ENCODE measurements at places on chromosomes 4 and X.

DNA sequence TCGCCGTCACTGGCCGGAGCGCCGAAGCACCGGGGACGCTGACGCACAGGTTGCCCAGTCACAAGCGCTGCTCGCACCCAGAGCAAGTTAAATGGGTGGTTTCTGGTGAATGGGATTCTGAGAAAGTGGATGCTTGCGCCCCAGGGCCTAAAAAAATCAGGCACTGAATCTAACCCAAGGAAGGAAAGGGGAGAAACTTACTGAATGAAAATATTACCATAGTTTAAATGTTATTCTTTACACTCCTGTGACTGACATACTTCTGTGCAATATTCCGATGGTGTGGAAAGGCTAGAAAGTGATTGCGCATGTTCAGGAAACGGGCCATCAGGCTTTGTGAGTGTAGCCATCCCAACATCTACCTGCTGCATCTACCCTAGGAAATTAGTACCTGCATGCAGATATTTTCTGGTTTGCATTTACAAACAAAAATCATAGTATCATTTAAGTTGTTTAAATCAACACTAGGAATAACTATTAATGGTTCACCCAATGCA, 838 bp upstream of the ABCG2 start:
- DNase-seq: peak; percentile 20

DNA sequence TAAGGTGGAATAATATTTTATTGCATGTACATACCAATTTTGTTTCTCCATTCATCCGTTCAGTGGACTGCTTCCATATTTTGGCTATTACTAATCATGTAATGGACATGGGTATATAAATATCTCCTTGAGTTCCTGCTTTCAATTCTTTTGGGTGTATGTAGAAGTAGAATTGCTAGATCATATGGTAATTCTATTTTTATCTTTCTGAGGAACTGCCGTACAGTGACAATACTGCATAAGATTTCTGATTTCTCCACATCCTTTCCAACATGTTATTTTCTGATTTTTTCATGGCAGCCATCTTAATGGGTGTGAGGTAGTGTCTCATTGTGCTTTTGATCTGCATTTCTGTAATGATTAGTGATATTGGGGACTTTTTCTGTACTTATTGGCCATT, 19.2 kb downstream of the ALPK1 start:
- DNase-seq: no peak

GRCh38 chrX:50430917-50431575, 39.6 kb downstream of the DGKK start:
- DNase-seq: no peak

- DNase-seq: no peak
These were observed 110.5 kb downstream of the KDR start for GRCh38 chr4:55014876-55015275.

DNA sequence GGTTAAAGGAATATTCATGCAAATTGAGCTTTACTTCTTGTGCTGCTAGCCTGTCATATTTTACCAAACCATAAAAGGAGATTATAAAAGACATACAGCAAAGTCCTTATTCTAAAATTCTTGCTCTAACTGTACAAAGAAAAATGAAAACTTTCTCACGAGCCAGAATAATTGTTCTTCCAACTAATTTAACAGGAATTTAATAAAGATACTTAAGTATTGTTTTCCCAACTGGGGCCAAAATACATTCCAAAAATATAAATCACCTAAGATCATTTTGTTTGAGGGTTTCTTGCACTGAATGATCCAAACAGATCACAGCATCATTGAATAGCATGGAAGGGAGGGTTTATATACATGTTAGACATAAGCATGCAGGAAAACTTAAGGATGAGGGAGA, 127.1 kb upstream of the PCDH18 start:
- no peak for DNase-seq

- DNase-seq: no peak
These were observed 9.1 kb downstream of the IL13RA1 start for GRCh38 chrX:118736394-118737010.

DNA sequence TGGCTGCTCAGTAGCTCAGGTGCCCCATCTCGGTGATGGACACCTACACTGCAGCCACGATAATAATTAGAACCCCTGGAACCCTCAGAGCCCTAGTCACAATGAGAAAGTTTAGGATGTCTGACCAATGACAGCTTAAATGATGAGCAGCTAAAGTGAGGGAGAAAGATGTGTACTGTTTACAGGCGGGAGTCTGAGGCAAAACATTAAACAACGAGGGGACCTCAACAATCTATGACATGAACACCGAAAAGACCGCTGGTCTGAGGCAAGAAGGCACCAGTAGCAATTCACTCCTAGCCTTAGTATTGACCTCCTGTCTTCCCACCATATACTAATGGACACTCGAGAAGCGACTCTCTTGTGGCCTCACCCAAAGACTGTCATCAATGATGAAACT, 369.5 kb upstream of the SMIM31 start:
- DNase-seq: no peak

- DNase-seq: no peak
These were observed 20.6 kb downstream of the GABRQ start for GRCh38 chrX:152658302-152658701.

GRCh38 chr4:141216002-141216761, 4.5 kb upstream of the ZNF330 start:
- DNase-seq: no peak

DNA sequence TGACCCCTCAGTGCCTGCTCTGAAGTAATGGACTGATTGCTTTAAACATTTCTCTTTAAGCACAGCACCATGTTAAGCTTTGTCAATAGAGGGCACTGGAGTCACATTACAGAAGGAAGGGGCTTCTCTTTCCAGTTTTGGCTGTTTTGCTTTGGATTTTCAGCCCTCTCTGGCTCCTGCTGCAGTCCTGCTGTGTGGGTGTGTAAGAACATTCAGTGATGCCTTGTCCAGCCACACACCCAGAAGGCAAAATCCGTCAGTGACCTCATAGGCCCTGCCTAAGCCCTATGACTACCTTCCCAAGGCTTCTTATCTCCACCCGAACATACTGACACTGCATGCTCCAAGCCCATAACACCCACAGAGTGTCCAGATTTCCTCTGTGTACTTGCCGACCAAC, 215.3 kb upstream of the CTSO start:
- peak; percentile 23 for DNase-seq

DNA sequence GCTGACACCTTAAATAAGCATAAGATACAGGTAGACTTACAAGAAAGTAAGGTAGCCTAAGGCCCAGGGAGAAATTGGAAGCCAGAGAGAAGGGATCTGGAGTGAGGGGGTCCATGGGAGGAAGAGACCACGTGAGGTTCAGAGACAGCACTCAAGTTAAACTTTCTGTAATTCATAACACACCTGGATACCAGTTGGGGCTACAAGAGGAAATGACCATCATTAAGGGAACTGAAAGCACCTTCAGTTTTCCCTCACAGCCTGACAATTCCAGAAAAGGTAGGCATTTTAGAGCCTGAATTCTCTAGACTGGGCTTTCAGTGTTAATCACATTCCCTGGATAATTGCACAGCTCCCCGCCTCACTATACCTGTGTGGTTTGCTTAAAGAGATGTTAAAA, 355.5 kb downstream of the FBXW7 start:
- no peak for DNase-seq

DNA sequence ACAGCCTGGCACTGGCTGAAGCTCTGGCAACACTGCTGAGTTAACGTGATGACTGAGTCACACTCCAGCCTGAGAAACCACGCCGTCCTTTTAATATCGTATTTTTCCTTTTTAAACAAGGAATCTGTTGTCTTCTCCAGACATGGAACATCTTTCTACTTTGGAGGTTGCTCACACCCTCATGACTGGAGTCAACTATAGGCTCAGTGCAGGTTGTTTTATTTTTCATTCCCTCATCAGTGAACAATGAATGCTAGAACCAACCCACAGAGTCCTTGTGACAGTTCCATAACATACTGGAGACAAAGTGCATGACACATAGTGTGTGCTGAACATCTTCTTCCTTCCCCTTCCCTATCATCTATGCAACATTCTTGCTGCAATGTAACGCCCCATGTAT, 76.8 kb upstream of the CPEB2 start:
- DNase-seq: no peak

GRCh38 chr4:1404573-1405253, 1.5 kb downstream of the NKX1-1 start:
- DNase-seq: no peak

- no peak for DNase-seq
These were observed 22.8 kb upstream of the FGF2 start for GRCh38 chr4:122803788-122804208.

- DNase-seq: no peak
These were observed 35.2 kb downstream of the ARHGEF6 start for GRCh38 chrX:136745215-136746173.

DNA sequence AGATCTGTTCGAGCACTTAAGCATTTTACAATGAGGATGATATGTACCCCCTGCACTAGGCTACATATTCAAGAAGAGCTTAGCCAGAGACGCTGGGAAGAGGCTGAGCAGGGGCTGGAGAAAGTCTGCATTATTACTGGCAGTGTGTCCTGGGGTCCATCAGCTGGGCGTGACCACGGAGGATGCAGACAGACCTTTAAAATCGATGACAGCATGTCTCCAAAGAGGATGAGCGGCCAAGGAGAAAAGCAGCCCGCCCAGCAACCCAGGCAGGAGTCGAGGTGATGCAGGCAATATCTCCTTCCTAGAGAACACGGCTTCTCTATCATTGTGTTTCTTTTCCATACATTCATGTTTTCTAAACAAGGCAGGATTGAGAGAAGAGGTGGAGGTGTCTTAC, 300.7 kb downstream of the USP46 start:
- DNase-seq: no peak

DNA sequence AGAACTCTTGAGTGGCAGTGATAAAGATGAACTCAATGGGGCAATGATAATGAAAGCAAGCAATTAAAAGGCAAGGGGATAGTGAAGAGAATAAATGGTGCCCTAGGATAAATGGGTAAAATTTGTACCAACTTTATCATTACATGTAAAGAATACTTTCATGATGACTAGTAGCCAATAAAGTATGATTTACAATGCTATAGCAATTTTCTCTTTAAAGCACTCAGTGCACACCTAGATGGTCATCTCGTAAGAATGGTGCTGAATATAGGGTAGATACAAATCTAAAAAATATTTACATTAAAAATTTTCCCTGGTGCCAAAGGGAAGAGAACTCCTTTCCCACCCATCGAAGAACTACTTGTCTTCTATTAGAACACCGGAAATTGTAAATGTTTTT, 651.4 kb downstream of the STPG2 start:
- no peak for DNase-seq

DNA sequence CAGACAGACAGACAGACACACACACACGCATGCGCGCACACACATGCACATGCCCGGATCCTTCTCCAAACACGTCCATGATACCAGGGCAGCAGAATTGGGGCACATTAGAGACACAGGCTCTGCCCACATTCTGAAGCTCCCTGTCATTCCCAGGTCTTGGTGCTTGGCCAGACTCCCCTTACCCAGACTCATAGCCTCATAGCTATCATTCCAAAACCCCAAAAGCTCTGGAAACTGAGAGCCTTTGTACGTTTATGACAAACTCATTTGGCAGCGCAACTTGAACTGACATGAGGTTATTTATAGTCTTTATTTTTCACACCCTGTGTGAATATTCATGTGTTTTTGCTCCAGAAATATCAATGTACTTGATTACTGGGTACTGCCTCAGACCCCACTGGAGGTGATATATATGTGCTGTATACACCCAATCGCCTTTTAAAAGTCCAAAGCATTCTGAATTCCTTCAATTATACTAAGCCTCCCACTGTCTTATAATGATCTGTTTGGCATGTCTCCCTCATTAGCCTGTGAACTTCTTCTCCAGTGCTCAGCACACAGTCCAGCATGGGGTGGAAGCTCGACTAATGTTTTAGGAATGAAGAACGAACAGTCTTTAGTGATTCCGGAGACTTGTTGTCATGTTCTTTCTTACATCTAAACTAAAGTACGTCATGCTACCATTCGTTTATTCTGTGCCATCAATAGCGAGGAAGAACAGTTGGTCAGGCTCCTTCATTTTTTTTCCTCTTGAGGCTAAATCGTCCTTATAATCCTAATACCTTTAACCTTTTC, 45.0 kb downstream of the RTL9 start:
- DNase-seq: no peak

GRCh38 chr4:140993370-140993769, 139.9 kb downstream of the RNF150 start:
- no peak for DNase-seq

- DNase-seq: no peak
These were observed 66.2 kb downstream of the MAGEA1 start for GRCh38 chrX:153245288-153245731.

- no peak for DNase-seq
These were observed 211.4 kb downstream of the MID1IP1 start for GRCh38 chrX:39012621-39013111.

DNA sequence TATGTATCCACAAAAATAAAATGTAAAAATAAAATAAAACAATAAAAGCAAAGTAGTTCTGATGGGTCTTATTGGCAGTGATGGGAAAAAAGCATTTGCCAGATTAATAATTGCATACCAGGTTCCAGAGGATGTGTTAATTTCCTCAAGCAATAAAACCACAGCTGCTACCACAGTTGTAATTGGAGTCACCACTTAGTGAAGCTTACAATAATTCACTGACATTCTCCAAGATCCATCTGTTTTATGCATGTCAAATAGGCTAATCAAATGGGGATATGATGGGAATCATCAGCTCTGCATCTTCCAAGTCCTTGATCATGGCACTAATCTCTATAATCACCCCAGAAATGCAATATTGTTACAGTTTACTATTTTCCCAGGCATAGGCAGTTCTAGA, 123.5 kb upstream of the EMCN start:
- DNase-seq: no peak

DNA sequence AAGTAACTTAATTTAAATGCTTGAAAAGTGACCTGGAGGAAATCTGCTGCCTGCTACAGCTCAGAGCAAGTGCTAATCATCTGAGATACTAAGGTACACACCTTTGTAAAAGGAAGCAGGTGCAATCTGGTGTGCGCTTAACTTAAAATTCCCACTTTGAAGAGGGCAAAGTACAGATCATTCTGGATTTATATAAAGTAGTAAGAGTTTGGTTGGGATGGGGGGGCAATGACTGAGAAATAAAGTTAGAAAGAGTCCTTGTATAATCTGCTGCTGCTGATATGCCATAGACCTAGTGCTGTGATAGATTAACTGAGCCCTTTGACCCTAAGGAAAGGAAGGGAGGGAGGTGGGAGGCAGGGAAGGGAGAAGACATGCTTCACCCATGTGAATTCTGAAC, 141.0 kb downstream of the MTNR1A start:
- DNase-seq: no peak

GRCh38 chr4:108068442-108068841, 78.8 kb downstream of the HADH start:
- DNase-seq: no peak

Measured in right renal pelvis (tissue), 4 donors.